ENCODE measurements at places on chromosomes 12 and 14. TPM values are rescaled to one million over a fixed set of nuclear protein-coding genes. Genes with fewer than 3 reads are reported as not detected.

DNA sequence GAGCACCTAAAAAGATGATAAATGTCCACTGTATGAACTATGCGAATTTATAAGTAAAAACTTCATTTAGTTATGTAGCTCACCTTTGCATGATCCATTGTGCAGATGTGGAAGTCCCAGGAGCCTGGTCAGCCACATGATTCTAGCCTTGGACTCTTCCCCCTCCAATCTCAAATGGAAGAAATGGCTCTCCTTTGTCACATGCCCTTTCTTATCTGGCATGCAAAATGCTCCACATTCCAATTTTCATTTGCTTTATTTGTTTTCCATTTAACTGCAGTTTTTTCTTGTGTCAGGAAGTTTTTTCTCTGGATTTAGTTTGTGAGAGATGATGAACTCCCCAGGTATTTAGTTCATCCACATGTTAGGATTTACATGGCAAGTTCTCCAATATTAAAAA is 73.8 kb downstream of the DYRK2 start:
- DNase-seq = no peak

DNA sequence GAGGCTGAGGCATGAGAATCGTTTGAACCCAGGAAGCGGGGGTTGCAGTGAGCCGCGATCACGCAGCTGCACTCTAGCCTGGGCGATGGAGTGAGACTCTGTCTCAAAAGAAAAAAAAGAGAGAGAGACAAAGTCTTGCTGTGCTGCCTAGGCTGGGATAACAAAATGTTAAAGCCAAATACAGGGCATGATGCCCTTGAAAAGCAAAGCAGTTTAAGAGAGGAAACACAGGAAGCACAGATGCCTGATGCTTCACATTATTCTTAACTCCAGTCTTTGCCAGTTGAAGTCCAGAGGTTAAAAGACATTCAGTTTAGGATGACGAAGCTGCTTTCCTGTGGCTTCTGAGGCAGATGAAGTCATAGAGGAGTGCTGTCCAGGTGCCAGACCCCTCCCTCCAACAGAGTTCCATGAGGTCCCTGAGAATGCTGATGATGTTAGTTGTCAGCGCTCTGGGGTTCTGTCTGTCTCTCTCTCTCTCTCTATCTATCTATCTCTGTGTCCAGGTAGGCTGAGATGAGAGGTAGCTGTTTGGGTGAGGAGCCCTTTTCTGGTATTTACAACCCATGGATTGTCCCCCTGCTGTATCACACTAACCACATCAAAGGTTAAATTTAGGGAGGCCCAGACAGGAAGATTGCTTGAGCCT is 4.9 kb upstream of the MRPL52 start:
- no peak for DNase-seq

DNA sequence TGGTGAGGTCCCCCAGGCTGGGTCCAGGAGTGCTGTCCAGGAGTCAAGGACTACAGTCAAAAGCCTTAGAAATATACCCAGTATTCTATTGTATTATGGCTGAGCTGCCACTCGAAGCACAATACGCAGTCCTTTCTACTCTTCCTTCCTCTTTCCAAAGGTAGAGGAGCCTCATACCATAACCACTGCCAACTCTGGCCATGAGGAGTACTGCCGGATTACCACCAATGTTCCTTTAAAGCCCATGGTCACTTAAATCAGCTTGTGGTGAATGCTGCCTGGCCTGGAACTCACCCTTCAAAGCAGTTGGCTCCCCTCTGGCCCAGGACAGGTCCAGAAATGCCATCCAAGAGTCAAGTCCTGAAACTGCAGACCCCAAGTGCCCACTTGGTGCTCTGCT is 425.4 kb downstream of the SLC16A7 start:
- no peak for DNase-seq

MAGOHB gene
- 41.6 TPM for total RNA-seq

SMOC1 gene
- 70.6 TPM for total RNA-seq
